ENCODE measurements at places on chromosomes 13 and 19.

- no peak for DNase-seq
Measured at GRCh38 chr13:114146629-114147028, 14.2 kb upstream of the RASA3 start.

DNA sequence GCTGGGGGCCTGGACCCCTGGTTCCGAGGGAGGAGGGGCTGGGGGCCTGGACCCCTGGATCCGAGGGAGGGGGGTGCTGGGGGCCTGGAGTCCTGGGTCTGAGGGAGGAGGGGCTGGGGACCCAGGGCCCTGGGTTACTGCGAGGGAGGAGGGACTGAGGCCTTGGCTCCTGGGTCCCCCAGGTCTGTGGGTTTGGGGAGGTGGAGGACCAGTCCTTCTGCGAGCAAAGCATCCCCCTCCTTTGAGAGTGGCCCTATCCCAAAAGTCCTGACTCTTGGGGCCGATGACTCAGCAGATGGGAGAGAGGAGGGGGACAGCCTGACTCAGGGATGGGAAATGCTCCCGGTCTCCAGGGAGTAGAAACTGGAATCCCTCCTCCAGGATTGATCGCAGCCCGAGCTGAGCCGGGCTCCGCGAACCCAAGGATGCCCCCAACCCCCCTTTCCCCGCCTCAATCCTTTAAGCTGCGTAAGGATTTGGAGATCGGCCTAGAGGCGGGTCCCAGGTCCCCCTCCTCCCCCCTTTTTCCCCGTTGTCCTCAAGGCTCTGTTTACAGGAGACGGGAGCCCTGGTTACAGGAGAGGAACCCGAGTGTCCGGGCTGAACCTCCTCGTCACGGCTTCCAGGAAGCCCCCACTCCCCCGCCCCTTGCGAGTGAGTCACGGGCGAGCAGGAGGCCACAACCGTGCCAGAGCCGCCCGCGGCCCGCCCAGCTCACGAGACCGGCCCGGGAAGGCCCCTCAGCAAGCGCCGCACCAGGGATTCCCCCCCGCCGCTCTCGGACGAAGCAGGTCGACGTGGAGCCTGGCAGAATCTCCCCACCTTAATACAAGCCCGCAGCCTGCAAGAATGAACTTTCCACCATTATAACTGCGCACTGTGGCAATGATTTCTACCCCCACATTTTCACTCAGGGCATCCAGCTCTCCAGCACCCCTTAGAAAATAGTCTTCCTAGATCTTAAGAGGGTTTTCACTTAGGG lies 3.0 kb upstream of the ZFP36 start:
- DNase-seq = peak; percentile 100

DNA sequence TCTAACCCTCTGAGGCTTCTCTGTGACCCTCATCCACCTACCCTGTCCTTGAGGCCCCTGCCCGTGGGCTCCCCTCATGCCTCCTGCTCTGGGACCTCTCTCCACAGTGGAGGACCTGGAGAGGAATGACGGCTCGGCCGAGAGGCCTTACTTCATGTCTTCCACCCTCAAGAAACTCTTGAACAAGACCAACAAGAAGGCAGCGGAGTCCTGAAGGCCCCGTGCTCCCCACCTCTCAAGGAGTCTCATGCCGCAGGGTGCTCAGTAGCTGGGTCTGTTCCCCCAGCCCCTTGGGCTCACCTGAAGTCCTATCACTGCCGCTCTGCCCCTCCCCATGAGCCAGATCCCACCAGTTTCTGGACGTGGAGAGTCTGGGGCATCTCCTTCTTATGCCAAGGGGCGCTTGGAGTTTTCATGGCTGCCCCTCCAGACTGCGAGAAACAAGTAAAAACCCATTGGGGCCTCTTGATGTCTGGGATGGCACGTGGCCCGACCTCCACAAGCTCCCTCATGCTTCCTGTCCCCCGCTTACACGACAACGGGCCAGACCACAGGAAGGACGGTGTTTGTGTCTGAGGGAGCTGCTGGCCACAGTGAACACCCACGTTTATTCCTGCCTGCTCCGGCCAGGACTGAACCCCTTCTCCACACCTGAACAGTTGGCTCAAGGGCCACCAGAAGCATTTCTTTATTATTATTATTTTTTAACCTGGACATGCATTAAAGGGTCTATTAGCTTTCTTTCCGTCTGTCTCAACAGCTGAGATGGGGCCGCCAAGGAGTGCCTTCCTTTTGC lies 10.8 kb upstream of the ILF3 start:
- DNase-seq = no peak

DNA sequence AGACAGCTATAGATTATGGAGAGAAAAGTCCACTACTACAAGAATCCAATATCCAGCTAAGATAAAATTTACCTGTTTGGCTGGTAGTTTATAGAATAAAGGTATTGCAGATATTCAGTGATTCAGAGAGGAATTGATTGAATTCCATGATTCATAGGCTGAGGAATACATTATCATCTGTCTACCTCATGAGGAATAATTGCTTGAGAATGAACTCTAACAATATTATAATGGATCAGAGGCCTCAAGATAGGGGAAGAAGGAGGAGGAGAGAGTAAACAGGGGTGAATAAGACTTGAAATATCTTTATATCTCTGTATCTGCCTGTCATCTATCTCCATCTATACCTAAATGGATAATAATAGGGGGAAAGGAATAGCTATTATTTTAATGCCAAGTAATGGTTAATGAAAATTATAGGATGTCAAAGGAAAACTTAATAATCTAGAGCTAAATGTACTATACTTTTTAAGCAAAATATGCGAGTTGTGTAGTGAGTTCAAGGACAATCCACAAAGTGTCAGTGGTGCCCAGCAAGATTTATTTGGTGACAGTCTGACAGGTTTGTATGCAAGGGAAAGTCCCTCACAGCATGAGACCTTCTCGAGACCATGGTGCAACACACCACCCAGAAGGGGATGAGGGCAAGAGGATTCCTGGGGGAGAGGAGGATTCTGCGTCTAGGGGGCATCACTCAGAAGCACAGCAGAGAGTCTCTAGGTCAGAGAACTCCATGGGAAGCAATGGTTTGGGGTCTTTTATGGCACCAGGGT lies 224.5 kb downstream of the GPC5 start:
- no peak for DNase-seq

GRCh38 chr13:20812890-20813289 lies 39.1 kb upstream of the EEF1AKMT1 start:
- no peak for DNase-seq

DNA sequence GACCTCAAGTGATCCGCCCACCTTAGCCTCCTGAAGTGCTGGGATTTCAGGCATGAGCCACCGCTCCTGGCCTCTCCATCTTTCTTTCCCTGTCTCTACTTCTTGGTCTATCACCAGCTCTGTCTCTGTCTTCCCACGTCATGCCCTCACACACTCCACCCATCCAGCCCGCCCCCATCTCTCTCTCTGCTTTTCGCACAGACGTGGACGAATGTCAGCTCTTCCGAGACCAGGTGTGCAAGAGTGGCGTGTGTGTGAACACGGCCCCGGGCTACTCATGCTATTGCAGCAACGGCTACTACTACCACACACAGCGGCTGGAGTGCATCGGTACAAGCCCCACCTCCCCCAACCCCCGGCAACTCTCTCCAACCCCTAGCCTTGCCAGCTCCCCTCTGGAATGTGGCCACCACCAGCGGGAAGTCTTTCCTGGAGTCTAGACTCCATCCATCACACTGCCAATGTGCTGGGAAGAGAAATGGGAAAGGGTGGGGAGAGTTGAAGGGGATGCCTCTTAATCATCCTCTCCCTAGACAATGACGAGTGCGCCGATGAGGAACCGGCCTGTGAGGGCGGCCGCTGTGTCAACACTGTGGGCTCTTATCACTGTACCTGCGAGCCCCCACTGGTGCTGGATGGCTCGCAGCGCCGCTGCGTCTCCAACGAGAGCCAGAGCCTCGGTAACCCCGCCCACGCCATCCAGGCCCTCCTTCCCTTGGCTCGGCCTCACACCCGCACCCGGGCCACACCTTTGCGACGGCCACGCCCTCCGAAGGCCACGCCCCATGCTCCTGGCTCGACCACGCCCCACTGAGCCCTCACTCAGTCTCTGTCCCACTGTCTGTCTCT lies 22.5 kb downstream of the LTBP4 start:
- no peak for DNase-seq

GRCh38 chr19:31312009-31312676 lies 37.1 kb downstream of the TSHZ3 start:
- DNase-seq = no peak

GRCh38 chr13:79245937-79246577 lies 160.0 kb downstream of the RBM26 start:
- DNase-seq = no peak

DNA sequence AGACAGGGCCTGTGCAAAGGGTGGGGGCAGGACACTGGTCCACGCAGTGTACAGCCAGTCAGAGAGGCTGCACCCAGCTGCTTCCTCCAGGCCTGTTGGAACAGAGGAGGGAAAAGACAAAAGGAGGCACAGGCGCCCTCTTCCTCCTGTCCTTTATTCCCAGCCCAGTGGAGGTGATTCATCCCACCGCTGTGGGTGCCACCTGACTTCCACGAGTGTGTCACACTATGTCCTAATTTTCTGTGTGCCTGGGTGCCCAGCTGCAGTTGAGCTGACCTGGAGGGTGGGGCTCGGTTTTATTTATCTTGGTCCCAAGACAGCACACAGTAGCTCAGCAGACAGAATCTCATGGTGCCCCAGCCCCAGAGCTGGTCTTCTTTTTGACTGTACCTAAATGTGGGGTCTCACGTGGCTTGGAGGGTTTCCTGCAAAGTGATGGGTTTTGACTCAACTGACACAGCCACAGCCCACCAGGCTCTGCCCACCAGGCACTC lies 9.0 kb downstream of the EPS15L1 start:
- DNase-seq = no peak

All from spleen (tissue), 13 donors.